ENCODE measurements at places on chromosomes 6 and 20.

- no peak for DNase-seq
These were observed 277.5 kb downstream of the PTPRK start for GRCh38 chr6:128242765-128243403.

DNA sequence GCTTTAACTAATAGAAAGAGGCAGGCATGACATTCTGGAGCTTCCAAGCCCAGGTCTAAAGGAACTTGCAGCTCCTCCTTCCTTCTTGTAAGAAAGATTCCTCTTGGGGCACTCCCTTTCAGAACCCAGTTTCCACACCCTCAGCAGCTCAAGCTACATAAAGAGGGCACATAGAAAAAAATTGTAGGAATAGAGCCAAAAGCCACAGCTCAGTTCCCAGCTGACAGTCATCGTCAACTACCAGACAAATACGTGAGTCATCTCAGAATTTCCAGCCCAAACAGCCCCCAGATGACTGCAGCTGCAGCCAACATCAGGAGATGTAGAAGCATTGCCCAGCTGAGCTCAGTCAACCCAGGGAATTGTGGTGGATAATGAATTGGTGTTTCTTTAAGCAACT is 349.8 kb upstream of the ARID1B start:
- DNase-seq: no peak

DNA sequence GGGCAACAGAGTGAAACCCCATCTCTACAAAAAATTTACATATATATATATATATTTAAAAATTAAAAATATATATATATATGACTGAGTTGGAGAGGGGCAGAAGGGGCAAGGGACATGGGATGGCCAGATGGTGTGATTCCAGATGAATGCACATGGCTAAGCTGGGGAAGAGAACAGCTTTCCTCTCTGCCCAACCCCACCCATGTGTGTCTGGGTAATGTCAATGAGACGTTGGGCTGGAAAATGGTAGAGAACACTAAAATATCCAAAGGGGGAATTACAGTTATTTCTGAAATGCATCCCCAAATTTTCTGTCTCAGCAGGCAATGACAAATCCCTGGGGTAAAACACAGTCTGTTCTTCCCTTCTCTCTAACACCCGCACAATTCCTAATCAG is 31.2 kb upstream of the CCND3 start:
- no peak for DNase-seq

DNA sequence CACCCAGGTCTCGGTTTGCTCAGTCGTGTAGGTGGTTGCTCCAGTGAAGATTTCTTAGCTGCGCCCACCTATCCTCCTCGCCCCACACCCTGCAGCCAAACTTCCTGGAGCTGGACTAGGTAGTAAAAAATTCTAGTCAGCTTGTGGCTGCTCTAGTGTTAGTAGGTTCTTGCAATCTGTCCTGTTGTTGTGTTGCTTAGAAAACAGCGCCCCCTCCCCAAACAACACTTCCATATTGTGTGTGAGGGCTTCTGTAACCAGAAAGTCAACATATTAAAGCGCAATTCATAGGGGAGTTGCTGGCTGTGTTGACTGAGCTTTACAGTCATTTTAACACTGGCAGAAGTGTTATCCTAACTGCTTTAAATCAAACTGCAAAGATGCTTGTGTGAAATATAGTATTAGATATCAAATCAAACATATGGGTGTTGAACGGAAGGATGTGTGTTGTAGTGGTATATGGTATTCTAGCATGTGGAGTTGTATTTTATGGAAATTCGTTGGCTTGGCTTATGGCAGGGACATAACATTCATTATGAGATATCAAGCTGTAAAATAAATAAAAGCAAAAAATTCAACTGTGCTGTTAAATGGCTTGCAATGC is 122.5 kb downstream of the ARID1B start:
- no peak for DNase-seq

- no peak for DNase-seq
These were observed 201.2 kb upstream of the SMLR1 start for GRCh38 chr6:130625825-130626527.

DNA sequence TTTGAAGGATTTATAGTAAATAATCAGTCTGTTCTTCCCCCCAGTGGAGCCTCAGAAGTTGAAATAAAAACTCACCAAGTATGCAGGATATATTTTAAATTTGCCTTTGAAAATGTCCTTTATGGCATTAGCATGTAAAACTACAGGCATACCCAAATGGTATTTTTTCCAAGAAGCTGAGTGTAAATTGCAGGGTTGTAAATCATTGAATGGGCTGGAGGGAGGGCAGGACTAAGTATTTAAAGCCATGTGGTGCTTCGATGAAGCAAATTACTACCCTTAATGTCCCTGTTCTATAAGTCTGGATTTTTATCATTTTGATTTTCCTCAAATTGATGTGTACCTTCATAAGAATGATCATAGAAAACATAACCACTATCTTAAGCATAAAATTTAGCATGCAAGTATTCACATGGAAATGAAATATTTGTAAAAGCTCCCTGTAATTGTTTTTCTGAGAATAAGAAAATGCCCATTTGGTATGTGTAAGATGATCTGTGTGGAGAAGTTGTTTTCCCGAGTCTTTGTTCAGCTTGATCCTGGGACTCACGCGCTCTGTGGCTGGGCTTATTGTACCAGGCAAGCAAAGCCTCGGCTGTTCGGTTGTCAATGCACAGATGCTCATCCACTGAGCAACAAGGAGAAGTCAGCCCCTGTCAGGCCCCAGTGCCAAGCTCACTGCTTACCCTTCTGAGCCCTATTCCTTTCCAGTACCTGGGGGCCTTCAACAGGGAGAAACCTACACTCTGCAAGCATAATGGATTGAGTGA is 66.7 kb downstream of the CD164 start:
- no peak for DNase-seq

DNA sequence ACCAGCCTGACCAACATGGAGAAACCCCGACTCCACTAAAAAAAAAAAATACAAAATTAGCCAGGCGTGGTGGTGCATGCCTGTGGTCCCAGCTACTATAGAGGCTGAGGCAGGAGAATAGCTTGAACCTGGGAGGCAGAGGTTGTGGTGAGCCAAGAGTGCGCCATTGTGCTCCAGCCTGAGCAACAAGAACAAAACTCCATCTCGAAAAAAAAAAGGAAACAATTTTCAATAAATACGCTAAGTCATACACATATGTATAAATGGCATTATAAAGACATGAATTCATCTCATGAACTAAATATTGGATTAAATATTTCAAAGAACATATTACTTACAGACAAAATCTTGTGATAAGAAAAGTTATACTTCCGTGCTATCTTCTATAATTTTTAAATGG is 2.9 kb downstream of the ARHGAP18 start:
- DNase-seq: no peak

GRCh38 chr20:34618676-34619075 is 58.2 kb downstream of the PIGU start:
- DNase-seq: no peak

GRCh38 chr6:139784222-139784769 is 409.8 kb upstream of the CITED2 start:
- DNase-seq: no peak

DNA sequence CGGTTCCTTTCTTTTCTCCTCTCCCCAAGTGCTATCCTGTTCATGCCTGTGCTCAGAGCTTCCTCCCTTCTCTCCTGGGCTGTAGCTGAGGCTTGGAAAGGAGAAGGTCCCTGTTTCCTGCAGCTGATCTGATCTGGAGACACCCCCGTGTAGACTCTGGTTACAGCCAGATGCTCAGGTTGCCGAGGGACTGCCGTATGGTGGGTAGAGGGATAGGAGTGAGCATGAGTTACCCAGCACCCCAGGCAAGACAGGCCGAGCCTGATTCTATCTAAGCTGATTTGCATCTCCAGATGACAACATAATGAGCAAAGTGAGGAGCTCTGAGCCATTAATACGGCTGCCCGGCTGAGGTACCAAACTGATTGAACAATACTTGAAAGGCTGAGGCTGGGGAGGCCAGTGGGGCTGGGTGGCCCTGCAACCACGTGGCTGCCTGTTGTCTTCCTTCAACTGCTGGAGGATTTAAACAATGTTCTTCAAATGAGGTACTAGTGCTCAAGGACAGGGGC is 91.8 kb downstream of the ASXL1 start:
- no peak for DNase-seq

GRCh38 chr6:12265791-12266190 is 24.4 kb upstream of the EDN1 start:
- no peak for DNase-seq

- DNase-seq: no peak
These were observed 59.0 kb downstream of the COL21A1 start for GRCh38 chr6:56188429-56188828.

- no peak for DNase-seq
These were observed 140.5 kb downstream of the PREX1 start for GRCh38 chr20:48687117-48687800.

DNA sequence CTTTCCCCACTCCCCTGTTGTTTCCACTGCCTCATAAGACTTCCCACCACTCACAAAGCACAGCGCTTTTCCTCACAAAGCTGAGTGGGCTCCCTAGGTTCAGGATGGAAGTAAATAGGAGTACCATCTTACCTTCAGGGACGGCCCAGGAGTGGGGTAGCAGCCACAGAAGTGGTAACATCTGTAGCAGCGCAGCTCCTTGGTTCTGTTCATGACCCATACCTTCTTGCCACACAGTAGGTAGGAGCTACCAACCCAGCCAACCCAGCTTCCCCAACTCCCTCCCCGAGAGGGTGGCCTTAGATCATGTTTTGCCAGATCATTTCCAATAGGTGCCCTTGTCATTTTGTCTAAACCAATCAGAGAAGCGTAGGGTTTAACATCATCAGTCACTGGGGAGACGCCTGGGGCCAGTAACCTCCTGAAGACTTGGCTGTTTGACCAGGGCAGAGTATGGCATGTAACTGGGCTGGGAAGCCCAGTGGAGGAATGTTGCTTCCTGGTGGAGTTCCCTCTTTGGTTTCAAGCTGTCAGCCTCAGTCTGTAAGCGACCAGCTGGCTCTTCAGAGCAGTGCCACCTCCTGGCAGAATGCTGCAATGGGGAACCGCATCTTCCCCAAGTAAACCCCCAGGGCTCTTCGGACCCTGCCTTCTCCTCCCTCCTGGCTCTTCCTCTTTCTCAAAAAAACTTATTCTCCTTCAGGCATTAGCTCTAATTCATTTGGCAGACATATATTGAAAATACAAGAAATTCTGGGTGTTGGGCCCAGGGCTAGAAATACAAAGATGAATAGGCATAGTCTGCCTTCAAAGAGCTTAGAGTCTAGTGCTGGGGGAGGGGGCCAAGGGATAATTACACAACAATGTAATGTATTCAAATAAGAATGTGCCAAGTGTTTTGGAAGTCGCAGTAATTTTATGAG is at the start of gene HLA-DMA:
Gene HLA-DMA (minus strand): TSS at position 281 of the 923 bp plus-strand sequence. CDS start 61 bp downstream, at position 220.
- peak; percentile 58 for DNase-seq
